ENCODE measurements at places on chromosomes 5 and 9. TPM values are rescaled to one million over a fixed set of nuclear protein-coding genes. Genes with fewer than 3 reads are reported as not detected.
A peak's percentile ranks its signal among the peaks of the same experiment; 100 is the strongest.

DNA sequence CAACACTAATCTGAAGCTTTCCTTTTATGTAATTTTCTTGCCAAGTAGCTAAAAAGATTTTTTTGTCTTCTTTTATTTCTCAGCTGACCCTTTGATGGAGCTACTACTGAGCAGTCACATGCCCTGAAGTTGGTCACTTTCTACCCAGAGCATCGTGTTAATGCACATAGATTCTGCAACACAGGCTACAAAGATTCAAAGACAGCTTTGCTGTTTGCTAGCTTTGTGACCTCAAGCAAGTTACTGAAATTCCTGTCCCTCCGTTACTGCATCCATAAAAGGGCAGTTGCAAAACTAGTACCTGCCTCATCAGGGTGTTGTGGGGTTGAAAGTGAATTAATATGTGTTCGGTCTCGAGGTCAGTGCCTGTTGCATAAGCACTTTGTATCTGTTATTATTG lies 179.9 kb downstream of the GAS1 start:
- DNase-seq = no peak

DNA sequence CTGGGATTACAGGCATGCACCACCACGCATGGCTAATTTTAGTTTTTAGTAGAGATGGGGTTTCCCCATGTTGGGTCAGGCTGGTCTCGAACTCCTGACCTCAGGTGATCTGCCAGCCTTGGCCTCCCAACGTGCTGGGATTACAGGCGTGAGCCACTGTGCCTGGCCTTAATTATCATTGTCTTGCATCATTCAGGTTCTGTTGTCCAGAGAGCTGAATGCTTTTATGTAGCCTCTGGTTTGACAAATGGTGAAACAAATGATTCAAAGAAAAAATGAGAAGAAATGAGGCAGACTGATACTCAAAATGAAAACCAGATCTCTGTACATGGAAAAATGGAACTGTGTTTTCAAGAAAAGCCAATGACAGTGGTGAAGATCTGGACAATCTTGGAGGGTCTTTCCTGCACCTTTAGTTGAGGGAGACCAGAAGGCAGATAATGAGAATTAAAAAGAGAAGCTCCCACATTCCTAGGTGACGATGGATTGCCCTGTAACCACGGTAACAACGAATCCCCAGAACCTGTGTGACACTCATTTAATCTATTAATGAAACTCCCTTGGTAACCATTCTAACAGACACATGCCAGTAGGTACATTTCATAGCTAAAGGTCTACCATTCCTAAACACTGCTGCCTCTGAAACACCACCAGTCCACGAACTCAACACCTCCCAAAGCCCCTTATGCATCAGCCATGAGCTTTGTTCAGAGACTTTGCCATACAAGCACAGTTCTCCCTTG lies 1.6 kb downstream of the TEX48 start:
- DNase-seq = no peak

Gene PTGDS
- total RNA-seq = not detected

GRCh38 chr5:151075698-151076331 lies 5.0 kb downstream of the TNIP1 start:
- peak; percentile 39 for DNase-seq

DNA sequence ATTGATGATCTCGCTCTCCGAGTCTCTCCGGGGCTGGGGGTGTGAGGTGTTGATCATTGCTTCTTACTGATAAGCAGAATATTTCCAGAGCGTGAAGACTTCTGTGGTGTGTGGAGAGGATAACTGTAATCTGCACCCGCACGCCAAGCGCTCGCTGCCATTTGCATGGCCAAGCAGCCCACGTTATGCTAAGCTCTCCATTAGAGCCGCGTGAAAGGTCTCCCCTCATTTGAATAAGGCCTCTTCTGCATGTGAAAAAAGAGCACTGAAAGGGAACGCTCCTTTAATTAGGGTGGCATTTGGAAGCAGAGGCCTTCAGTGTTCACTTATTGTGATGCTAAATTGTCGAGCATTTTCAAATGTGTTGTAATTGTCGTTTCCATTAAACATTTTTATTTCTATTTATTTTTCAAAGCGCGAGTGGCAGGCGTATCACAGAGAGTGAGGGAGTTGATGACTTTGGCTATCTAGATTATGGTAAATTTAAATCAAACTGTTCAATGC lies 163.6 kb upstream of the IRX2 start:
- no peak for DNase-seq

DNA sequence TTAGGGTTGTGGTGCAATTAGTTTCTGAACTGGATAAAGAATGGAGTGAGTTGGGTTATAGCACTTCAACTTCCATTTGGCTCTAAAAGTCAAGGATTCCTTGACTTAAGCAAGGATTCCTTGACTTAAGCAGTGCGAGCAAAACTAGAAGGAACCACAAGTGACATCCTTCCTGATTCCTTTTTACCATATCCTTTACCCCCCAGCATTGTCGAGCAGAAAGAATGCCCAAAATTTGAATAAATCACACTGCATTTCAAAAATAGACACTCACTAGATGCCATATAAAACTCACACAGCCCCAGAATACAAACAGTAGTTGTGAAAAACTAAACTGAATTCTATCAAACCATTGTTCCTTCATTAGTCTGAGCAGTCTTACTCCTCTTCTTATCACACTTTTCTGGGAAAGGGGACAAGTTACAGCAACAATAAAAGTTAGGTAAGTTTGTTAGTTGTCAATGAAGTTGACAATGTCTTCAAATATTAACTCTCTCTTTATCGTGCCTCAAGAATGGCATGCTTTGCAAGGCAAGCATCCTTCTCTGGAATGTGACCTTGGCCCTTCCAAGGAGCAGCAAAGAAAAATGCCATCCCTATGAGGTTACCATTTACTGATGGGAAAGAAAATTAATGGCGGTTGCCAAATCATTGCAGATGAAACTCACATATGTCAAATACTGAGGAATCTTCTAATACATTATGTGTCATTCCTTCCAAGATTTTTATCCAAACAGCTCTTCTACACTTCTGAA lies 273.3 kb upstream of the ANKRD55 start:
- no peak for DNase-seq

- no peak for DNase-seq
These were observed 27.7 kb downstream of the CLTA start for GRCh38 chr9:36218411-36218901.

DNA sequence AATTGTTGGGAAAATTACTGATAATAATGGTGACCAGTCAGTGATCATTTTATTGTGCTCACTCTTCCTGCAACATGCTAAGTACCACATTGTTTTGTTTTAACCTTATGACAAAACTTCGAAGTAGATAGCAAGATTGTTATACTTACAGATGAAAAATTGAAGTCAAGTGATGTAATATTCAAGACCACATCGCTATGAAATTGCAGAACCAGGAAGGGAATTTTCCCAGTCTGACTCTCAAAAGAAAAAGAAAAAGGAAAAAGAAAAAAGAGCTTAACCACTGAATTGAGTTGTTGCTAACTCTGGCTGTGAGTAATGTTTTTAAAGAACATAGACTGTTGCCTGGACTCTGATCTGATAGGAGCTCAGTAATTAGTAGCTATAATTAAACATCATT lies 170.6 kb upstream of the HAPLN1 start:
- DNase-seq = no peak

DNA sequence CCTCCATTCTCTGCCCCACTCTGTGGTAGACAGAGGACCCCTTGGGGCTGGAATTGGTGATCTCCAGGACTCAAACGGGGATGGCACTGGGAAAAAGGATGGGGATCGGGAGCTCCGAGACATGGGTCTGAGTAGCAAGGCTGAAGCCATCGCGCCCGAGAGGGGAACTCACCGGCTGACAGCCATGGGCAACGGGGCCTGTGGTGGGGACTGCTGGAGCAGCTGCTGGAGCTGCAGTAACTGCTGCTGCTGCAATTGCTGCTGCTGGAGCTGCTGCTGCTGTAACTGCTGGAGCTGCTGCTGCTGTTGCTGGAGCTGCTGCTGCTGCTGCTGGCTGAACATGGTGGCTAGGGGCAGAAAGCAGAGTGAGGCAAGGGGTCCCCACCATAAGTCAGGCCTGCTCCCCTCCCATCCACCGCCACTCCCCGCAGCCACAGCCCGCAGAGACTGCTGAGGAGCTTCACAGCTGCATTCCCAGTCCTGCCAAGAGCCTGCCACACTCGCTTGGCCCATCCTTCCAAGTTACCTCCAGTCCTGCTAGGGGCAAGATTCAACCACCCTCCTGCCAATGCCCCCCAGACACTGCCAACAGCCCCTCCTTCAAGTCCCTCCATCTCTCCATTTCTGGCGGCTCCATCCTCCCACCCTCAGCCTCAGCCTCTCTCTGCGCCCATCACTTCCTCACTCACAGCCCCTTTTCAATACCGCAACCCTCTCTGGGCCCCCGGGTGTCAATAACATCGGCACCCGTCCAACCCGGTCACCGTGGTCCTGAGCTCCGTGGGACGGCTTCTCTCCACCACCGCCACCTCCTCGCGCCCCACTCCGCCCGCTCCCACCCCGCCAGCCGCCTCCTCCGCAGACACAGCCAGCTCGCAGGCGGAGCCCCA lies 611 bp downstream of the CIZ1 start:
- DNase-seq = no peak

Gene HTR4
- total RNA-seq = not detected

Gene C9orf50
- total RNA-seq = not detected

DNA sequence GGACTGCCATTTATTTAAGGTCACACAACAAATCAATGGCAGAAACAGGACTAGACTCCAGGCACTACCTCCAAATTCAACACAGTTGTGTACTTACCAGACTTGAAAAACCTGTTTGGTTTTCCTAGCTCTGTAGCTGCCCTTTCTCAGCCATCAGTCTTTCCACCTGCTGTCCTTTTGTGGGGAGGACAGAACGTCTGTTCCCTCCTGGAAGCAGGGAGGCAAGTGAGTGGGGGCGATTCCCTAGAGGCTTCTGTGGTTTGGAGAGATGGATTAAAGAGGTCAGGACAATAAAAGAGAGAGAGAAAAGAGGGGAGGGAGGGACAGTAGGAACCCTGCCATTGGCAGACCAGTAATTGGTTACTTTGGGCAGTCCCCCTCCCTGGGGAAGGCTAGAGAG lies 14.7 kb downstream of the ASTN2 start:
- no peak for DNase-seq

Gene ODF2
- total RNA-seq = 46.9 TPM

- no peak for DNase-seq
These were observed 1.2 kb downstream of the ST8SIA4 start for GRCh38 chr5:100901821-100902341.

Gene TAF11L10
- total RNA-seq = not detected

- DNase-seq = no peak
These were observed 331.0 kb downstream of the ADAMTS6 start for GRCh38 chr5:65150599-65151304.

DNA sequence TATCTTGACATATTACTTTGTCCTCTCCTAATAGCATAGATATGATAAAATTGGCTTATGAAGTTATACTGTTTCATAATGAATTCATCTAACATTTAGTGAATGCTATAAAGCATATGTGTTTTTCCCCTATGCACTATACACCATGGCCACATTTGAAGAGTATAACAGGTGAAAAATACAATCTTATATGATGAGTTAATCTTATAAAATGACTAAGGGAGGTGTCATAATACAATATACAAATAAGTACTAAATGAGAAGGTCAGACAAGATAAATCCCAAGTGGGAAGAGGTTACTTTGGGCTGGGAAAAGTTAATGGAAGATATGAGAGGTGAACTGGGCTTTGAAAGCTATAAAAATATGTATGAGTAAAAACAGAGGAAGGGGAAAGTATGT lies 174.4 kb downstream of the PCSK1 start:
- DNase-seq = no peak

Gene PCDHB2
- total RNA-seq = 7.0 TPM

GRCh38 chr5:177452688-177453638 lies 6.3 kb downstream of the PRR7 start:
- DNase-seq = no peak

All from MG63 (cell line).